ENCODE measurements at places on chromosomes 16 and 17. TPM values are rescaled to one million over a fixed set of nuclear protein-coding genes. Genes with fewer than 3 reads are reported as not detected.

Gene TEKT5
- total RNA-seq, result not detected

Gene SRL
- total RNA-seq, result not detected

DNA sequence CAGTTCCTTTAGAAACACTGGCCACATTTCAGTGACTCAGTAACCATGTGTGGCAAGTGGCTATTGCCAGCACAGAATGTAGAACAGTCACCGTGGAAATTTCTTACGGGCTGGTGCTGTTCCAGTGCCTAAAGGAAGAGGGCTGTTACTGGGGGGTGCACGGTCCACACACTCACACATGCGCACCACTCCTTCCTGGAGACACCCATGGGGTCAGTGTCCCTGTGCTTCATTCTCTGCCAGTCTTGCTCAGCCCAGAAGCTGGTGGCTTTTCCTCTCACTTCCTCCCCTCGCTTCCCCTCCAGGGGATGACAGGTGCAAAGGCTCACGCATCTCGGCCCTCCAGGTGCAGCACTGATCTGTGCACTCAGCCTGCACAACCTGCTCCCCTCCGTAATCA, 115.6 kb downstream of the CCDC182 start:
- no peak for DNase-seq

DNA sequence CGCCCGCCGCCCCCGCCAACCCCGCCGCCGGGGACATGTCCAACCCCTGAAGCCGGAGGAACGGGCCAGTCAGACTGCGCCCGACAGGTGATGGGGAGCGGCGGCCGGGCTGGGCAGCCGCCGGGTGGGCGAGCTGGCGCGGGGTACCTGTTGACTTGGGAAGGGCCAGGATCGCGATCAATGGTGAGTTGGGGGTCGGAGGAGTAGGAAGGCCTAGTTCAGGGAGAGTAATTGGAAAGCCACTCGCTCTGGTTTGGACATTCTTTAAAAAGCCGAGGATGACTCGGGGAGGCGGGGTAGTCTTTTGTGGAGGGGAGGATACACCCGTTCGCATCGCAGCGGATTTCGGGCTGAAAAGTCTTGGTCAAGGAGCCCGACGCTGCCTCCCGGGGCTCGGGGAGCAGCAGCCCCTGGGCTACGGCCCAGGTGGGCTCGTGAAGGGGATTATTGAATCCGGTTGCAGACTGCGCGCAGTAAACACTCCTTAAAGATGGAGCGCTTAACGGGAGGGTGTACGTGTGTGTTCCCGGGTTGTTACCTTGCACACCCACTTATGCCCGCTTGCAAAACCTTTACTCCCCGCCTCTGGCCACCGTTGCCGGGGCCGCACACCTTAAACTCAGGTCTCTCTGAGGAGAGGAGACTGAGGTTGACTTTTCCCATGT, 123.8 kb downstream of the GOSR1 start:
- peak; percentile 7 for DNase-seq

- no peak for DNase-seq
These were observed 6.4 kb downstream of the NPRL3 start for GRCh38 chr16:132120-132519.

Data from activated naive CD8-positive, alpha-beta T cell treated with anti-CD3 and anti-CD28 coated beads for 36 hours (primary cell).